Body of pancreas (tissue), 4 donors: ENCODE measurements at places on chromosomes 13 and 19.

DNA sequence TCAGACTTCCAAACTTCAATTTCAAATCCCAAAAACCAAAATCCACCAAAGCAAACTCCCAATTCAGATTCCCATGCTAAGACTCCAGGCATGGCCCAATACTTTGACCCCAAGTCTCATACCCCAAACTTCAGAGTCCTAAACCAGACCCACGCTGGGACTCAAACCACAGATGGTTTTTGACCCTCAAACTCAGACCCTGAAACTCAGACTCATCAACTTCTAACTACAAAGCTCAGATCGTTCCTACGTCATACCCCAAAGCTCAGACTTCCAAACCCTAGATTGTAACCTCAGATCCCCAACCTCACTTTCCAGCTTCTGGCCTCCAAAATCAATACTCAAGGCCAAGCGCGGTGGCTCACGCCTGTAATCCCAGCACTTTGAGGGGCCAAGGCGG is 11.9 kb downstream of the RYR1 start:
- DNase-seq = no peak

- no peak for DNase-seq
These were observed 12.8 kb upstream of the ZNF554 start for GRCh38 chr19:2806736-2807378.

GRCh38 chr13:107348471-107348870 is 780.5 kb upstream of the ARGLU1 start:
- DNase-seq = no peak

GRCh38 chr13:94596575-94596971 is 621 bp upstream of the TGDS start:
- DNase-seq = no peak

DNA sequence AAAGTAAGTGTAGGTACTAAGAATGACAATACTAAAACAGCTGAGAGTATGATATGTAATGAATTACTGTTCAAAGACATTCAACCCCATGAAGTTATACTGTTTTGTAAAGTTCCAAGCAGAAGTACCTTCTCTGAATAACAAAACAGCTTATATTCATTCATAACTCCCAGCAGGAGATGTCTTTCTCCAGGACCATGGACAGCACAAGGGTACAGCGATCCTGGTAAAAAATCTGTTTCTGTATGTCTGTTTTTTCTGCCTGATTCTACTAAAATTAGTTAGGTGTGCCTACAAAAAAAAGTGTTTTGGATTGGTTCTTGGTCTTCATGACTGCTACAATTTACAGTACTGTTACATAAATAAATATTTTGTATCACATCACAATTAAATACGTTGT is 172.5 kb upstream of the SLITRK5 start:
- no peak for DNase-seq

GRCh38 chr19:49847731-49848696 is 2.9 kb upstream of the PTOV1 start:
- DNase-seq = peak; percentile 8

GRCh38 chr19:33640773-33641172 is 19.0 kb downstream of the CHST8 start:
- DNase-seq = no peak

DNA sequence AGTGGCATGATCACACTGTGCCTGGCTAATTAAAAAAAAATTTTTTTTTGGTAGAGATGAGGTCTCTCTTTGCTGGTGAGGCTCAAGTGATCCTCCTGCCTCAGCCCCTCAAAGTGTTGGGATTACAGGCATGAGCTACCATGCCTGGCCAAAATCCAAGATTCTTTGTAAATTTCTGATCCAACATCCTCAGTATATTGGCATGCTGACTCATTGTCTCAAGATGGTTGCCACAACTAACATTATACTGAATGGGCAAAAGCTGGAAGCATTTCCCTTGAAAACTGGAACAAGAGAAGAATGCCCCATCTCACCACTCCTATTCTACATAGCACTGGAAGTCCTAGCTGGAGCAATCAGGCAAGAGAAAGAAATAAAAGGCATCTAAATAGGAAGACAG is 100.0 kb downstream of the KLF5 start:
- DNase-seq = no peak

DNA sequence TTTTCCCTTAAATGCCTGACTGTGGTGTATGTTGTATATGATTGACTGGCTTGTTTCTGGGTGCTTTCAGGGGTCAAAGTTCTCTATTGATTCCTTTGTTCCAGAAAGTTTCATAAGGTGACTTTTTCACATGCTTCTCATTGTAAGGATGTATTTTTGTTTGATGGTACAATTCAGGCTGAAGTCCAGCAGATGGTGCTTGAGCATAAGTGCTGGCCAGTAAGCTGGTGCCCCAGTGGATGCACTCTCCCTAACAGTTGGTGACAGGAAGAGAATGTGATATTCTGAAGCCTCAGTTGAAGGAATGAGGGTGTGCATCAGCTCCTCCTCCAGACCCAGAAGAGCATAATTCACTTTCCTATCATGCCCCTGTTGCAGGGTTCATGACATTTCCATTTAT is 1941.6 kb upstream of the PRR20A start:
- no peak for DNase-seq

GRCh38 chr13:46908501-46908900 is 11.6 kb upstream of the HTR2A start:
- no peak for DNase-seq

DNA sequence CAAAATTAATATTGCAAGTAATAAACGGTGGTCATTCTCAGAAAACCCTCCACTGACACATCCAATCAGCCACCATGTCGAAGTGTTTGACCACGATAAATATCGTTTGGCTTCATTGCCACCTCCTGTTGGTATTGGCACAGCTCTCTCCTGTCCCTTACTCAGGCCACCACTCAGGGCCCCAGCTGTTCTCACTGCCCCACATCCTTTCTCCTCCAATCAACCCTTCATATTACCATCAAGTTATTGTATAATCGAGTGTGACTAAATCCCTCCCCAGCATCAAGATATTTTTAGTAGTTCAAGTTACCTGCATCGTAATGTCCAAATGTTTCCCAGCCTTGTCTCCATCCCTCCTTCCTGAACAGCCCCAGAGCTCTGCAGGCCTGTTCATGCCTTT is 50.4 kb downstream of the SACS start:
- DNase-seq = no peak

DNA sequence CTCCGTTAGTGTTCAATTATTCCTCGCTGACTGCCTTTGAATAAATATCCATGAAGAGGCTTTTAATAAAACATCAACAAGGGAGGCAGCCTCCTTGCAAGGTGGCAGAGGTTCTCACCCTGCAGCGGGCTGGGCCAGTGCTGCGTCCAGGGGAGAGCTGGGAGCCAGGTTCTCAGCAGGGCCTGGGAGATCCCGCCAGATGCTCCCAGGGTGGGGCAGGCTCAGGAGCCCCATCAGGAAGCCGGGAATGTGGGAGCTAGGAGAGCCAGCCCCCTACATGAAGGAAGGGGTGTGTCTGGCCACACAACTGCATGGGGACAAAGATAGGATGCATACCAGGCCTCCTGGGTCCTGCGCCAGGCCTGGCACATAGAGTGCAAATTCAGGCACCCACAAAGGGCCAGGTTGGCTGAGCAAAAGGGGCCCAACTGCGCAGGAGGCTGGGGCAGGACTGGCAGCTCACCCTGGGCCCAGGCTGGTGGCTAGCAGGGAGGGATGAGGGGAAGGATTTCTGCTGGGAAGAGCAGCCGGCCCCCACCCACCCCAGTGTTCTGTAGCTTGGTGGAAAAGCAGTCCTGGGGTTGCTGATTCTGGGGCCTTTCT is 22.8 kb downstream of the VSTM2B start:
- DNase-seq = no peak

- no peak for DNase-seq
These were observed 26.6 kb upstream of the DGKH start for GRCh38 chr13:42021851-42022250.

GRCh38 chr19:28196101-28196500 is 1016.9 kb downstream of the UQCRFS1 start:
- no peak for DNase-seq

DNA sequence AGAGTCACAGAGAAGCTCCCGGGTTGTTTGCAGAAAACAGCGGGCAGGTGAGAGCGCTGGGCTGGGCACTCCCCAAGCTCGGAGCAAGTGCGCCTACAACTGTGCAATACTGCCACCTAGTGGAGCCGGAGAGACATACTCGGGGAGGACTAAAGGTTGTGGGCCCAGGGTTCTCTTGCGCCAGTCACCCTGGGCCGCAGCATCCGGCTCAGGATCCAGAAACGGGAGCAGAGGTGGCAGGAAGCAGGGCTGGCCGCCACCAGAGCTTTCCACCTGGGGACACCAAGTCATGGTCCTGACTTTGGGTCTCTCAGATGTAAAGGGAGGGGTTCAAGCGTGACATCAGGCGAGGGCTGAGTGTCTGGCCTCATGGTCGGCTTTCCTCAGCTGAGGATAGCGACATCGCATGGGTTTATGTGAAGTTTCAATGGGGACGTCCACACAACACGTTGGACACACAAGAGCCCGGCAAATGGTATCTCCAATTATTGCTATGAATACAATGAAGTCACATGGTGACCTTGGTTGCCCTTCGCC is 11.2 kb upstream of the KLK4 start:
- peak; percentile 82 for DNase-seq

DNA sequence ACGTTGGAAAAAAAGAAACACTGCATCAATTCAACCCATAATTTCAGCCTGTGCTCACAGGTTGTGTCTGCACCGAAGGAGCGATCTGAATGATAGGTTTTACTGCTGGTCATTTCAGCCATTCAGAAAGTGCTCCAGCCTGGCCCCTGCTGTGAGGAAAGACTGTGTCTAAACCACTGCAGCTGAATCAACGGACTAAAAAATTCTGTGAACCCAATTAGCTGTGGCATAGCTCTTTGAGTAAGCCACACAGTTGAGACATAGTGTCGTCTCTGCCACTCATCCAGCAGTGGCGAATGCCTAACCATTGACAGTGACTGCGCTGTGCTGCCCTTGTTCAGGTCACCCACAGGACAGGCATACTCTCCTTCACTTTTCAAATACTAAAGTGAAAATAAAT is 179.8 kb downstream of the COG6 start:
- no peak for DNase-seq

GRCh38 chr19:3028305-3029064 is 595 bp downstream of the TLE2 start:
- DNase-seq = peak; percentile 52

- DNase-seq = no peak
These were observed 400.3 kb downstream of the PCDH9 start for GRCh38 chr13:66829803-66830202.

- DNase-seq = no peak
These were observed 42.1 kb downstream of the RHPN2 start for GRCh38 chr19:33022472-33023116.

DNA sequence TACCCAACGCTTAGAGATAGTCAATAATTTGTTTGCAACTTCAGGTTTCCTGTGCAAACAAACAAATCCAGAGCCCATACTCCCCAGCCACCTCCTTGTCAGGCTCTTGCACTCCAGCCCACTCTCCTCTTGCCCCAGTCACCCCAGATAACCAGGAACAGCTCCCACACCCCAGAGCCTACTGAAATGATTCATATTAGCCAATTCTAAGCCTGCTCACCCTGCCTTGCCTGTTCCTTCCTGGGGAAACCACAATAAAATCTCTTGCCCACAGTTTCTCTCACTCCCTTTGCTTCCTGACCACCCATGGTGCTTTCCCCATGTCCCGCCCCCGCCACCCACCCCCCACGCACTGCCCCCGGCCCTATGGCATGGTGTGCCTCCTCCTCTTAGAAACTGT is 3.8 kb upstream of the ACTL9 start:
- no peak for DNase-seq

- no peak for DNase-seq
These were observed 303.4 kb downstream of the SPRY2 start for GRCh38 chr13:80037505-80037888.

- DNase-seq = peak; percentile 39
These were observed 10.1 kb upstream of the GTF2F1 start for GRCh38 chr19:6402837-6403608.

DNA sequence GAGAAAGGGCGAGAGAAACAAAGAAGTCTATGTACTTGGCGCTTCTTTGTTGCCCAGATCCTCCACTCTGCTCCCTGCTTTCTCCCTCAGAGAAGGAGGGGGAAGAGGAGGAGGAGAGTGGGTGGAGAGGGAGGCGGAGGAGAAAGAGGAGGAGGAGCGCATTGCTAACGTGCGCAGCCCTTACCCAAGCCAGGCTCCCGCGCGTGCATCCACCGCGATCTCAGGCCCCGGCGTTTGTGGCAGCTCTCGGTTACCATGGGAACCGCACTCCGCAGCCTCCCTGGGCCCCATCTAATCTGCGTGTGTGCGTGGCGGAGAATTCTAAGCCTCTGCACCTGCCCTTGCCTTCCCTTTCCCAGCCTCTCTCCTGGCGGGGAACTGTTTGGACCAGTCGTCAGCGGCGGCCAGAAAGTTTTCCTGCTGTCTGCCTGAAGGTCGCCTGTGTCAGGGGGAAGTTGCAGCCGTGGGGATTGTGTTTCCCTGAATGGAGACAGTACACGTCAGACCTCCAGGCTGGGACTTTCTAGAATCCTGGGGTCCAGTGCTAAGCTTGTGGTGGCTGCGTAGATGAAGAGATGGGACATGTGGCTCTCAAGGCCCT is at the start of gene ERICH6B:
Gene ERICH6B, minus strand, starts transcription at position 239 of the 601 bp plus-strand sequence. CDS start 18,734 bp downstream, outside the sequence.
- DNase-seq = no peak

GRCh38 chr19:38430931-38431330 is 2.6 kb upstream of the RYR1 start:
- no peak for DNase-seq

- no peak for DNase-seq
These were observed 9.3 kb upstream of the GTF3A start for GRCh38 chr13:27415116-27415515.

- no peak for DNase-seq
These were observed 28.4 kb downstream of the NFIX start for GRCh38 chr19:13023656-13024055.

DNA sequence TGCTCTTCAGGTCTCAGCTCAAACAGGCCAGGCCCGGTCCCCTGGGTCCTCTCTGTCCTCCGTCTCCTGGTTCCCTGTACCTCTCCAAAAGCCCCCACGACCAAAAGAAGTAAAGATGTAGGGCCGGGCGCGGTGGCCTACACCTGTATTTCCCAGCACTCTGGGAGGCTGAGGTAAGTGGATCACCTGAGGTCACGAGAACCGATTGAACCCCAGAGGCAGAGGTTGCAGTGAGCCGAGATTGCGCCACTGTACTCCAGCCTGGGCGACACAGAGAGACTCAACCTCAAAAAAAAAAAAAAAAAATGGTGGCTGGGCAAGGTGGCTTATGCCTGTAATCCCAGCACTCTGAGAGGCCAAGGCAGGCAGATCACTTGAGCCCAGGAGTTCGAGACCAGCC is 22.0 kb upstream of the BCL3 start:
- no peak for DNase-seq

GRCh38 chr19:16148443-16149229 is 5.2 kb downstream of the HSH2D start:
- DNase-seq = no peak

- no peak for DNase-seq
These were observed 12.0 kb upstream of the KBTBD6 start for GRCh38 chr13:41144576-41144975.

GRCh38 chr13:46633416-46633815 is 80.4 kb downstream of the LRCH1 start:
- DNase-seq = no peak

- DNase-seq = peak; percentile 97
These were observed 2.2 kb upstream of the SLC17A7 start for GRCh38 chr19:49443366-49444099.
